ENCODE measurements at places on chromosomes 5 and 9.

- DNase-seq = no peak
Observed at GRCh38 chr5:34775886-34776285, 63.1 kb upstream of the TTC23L start.

DNA sequence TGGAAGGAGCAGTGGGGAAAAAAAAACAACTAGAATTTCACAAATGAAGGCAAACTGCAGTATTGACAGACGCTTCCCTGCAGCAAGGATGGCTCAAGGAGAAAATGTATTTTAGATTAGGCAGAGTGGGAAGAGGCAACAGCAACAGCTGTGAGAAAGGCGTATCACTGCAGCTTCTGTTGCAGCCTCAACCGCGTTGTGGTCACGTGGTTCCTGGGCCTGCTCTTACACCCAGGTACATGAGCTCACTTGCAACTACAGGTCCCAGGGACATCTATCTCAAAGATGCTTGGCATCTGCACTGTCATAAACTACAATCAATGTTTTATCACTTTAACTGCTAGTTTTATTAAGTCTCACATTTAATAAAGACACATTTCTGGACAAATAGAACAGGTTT is 36.0 kb upstream of the GOLM1 start:
- DNase-seq = no peak

DNA sequence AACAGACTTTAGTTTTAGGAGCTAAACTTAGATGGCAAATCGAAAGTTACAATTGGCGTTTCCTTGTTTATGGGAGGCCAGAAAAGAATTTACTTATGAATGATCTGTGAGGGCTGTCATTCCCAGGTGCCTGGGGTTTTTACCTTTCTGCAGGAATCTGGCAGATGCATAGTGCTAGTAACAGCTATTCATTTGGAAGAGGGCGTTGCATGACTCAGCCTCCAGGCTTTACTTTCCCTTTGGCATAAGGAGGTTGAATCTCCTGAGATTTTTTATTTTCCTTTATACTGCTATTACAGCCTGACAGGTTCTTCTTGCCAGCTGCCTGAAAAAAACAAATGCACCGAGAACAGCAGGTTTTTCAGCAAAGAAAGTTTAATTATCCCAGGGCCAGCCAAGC is 30.0 kb downstream of the CARD6 start:
- no peak for DNase-seq

DNA sequence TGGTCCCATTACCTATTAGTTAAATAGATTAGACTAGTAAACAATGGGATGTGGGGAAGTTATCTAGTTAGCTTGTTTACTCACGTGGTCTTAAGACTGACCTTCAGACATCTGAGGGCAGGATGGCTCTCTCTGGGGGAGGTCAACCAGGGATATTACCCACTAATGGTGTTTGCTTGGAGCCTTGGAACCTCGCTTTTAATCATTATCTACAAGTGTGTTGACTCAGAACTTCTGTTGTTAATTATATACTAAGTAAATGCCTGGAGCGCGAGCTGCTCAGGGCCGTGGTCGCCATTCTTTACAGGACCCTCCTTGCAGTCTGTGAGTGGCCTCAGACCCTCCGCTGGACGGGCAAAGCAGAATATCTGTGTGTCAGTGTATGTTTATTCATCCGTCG is 48.5 kb upstream of the ZNF354A start:
- no peak for DNase-seq

GRCh38 chr5:154485850-154486426 is 7.9 kb upstream of the HAND1 start:
- DNase-seq = no peak

DNA sequence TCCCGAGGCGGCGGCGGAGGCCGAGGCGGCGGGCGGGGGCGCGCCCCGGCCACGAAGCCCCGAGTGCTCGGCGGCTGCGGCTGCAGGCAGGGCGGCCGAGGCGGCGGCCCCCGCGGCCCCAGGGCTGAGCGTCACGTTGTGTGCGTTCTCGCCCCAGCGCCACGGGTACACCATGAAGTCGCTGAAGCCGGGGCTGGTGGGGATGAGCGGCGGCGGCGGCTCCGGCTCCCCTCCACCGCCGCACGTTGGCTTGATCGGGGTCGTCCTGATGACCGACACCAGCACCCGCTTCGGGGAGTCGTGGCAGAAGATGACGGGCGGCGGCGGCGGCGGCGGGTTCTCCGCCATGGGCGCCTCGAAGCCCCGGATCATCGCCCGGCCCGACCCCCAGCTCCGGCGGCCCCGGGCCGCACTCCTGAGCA is 498 bp downstream of the ZNF367 start:
- DNase-seq = no peak

All from hypothalamus (tissue), 51 donors.